HFF-Myc (cell line): ENCODE measurements at places on chromosomes 6 and 20.

DNA sequence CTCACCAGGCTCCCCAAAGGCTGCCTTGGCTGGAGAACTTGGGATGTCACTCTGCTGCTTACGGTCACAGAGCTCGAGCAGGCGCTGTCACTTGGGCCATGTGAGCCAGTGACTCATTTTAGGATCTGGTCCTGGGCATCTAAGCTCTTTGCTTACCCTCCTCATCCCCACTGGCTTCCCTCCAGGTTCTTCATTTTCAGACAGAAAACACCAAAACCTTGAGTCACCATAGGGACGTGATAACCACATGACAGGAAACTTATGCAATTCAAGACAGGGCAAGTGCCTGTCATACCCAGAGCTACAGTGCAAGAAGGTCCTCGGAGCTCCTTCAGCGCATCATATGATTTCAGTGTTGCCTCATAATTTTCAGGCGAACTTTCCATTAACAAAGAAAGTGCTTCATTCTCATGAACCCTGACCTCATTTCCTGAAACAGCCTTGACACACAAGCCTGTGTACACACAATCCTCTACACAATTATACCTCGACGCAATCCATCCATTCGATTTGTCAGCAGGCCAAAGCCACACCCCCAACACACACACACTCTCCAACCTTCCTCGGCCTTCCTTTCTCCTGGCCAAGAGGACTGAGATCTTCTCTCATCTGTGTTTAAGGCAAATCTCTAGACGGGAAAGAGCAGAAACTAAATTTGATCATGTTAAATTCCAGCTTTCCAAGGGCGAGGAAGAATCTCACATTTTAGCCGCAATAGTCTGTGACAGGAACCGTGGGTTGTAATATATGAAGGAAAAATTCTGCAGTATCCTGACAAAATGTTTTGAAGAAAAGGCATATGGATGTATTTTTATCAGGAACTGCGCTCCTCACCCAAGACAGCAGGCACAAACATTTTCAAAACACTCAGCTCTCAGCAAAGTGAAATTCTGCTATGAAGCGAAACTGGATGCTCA is 25.3 kb downstream of the TBC1D7 start:
- DNase-seq: peak; percentile 92

DNA sequence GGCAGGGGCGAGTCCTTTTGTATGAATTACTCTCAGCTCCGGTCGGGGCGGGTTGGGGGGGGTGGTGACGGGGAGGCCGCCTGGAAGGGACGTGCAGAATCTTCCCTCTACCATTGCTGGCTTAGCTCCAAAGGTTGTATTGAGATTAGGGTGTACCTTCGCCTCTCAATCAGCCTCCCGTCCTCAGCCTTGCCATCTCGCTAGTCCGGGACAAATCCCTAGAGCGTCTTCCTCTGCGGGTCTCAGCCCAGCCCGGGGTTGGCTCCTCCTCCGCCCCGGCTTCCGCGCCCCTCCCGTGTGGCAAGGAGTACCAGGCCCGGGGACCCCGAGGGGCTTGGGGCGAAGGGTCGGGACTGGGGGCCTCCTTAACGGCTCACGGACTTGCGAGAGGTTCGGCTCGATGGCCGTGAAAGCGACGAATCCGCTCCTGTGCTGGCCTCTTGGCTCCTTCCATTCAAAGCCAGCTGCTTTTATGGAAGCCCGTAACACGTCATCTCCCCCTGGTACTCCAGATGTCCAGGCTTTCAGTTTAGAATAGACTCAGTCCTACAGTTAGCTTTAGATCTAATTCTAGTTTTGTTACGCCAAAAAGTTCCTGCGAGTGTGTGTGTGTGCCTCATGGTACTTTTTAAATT is 636 bp upstream of the EEF1A1 start:
- no peak for DNase-seq

DNA sequence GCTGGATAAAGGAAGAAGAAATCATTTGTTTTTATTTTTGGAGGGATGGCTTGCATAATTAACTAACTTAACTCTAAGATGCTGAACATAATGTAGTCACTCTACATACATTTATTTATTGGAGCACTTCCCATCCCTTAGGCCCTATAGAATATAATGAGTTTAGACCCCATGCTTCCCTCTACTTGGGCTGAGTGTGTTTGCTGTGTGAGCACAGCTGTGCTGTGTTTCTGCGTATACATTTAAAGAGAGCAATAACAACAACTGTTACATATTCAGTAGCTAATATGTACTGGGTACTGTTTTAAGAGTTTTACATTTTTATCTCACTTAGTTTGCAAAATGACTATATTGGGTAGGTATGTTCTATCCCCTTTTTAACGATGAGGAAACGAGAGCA is 736.6 kb upstream of the NRSN1 start:
- no peak for DNase-seq

- no peak for DNase-seq
Measured at GRCh38 chr20:58699623-58700107, 7.1 kb downstream of the NPEPL1 start.

DNA sequence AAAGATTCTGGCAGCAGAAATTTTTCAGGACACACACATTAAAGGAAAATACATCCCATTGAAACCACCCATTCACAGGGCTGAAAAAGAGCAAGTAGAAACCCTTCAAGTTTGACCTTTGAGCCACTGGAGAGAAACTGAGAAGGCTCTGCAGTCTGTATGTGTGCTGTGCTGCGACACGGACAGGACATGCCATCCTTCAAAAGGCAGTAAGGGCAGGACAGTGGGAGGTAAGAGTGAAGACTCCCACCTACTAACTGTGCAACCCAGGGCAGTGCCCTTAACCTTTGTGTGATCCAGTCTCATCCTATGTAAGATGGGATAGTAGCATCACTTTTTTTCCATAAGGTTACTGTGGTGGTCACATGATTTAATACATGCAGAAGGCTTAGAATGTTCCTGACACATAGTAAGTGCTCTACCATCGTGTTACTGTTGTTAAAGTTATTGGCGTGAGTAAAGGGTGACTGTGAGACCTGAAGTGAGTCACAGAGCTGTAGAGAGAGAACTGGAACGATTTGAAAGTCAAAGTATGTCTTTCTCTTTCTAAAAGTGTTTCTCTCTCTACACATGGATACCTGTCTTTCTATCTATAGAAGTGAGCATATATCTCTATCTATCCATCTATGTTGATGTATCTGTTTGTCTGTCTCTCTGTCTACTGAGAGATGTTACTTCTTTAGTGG is 153.7 kb upstream of the OLIG3 start:
- DNase-seq: no peak

- DNase-seq: no peak
Measured at GRCh38 chr20:20233041-20233514, 134.8 kb upstream of the INSM1 start.

DNA sequence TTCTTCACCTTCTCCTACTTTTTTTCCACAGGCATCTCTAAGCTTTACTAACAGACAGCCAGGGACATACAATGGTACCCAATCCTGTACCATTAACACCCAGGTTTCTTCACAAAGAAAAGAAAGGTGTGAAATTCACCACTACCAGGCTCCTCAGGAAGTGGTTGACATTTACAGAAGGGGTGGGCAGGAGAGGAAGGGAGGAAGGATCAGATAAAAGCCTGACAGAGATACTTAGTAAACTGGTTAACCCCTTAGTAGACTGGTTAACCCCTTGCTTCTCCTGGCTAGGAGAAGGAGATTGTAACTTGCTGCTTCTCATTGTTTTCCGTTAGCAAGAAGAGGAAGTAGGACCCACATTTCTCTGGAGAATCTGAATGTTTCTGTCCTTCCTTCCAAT is 7.2 kb downstream of the SAMD3 start:
- no peak for DNase-seq

DNA sequence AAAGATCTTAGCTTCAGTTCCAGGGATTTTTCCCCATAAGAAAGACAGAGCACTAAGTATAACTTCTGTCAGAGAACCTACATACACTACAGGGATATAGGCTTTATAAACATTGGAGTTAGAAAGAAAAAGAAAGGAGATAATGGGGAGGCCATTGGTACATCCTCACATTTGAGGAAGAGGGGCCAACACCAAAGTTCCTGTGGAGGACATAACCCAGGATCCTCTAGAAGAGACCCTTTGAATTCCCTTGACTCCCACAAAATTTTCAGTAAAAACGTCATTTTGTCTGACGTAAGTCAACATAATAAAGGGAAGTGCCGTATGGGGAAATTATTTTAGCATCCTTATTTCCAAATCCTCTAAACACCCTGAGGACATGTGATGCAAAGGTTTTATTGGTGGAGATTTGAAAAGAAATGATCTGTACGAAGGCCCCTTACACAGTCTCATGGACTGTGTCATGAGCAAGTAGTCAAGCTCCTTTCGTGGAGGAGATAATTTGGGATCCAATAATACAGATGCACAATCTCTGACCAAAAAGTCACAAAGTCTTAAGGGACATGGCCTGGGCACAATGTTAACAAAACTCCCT is 33.2 kb downstream of the HLA-DRA start:
- DNase-seq: no peak

DNA sequence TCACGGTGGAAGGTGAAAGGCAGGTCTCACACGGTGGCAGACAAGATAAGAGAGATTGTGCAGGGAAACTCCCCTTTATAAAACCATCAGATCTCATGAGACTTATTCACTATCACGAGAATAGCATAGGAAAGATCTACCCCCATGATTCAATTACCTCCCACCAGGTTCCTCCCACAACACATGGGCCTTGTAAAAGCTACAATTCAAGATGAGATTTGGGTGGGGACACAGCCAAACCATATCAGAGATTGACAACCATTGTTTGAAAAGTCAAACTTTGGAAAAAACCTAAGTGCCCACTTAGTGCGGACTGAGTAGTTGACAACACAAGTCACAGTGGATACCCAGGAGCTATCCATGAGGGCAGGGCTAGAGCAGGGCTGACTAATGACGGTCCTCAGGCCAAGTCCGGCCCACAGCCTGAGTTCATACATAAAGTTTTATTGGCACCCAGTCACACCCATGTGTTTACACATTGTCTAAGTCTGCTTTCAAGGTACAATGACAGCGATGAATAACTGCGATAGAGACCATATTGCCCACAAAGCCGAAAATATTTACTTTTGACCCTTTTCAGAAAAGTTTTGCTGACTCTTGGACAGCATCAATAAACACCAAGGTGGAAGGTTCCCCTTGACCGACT is 33.8 kb upstream of the PMEPA1 start:
- no peak for DNase-seq

GRCh38 chr20:2742431-2742830 is 49.9 kb downstream of the EBF4 start:
- no peak for DNase-seq

DNA sequence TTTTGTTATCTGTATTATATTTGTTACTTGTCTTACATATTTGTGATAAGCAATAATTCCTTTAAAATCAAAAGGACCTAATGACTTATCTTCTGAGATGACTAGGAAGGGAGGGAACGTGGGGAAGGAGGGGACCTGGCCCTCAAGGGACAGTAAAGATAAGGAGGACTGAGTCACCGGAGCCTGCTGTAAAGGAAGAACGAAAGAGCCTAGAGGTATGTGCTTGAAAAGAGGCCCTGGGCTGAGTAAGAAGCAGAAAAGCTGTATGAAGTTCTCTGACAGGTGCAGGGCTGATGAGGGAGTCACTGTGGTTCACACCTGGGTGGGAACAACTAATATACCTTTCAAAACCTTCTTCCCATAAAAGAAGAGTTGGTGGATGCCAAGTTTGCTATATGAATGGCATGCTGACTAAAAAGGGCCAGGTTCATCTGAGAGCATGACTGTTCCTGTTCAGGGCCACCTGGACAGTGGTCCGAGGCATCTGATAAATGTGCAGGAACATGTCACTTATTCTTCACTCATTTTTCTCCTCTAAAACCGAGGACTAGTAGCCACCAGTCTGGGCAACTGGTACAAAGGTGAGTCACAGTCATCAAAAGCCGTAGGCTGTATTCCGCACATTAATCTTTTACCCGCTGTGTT is 111.3 kb downstream of the TNFAIP3 start:
- DNase-seq: no peak

DNA sequence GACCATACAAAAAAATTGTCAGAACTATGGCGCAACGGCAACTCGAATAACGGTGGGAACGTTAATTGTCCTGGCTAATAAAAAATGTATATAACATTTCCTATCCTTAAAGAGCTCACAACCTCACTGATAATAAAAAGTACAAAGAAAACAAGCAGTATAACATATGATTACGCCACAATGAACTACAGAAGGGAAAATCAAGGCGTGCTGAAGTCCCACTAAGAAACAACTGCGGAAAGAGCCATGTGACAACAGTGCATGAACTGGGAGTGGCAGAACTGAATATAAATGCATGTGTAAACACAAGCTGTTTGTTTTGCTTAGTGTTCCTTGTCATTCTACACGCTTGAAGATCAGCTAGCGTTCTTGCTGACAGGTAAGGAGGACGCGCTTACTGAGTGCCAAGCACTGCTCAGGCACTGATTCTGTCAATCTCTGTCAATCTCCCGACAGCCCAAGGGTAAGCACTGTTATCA is 466 bp upstream of the PSMB1 start:
- DNase-seq: peak; percentile 15

DNA sequence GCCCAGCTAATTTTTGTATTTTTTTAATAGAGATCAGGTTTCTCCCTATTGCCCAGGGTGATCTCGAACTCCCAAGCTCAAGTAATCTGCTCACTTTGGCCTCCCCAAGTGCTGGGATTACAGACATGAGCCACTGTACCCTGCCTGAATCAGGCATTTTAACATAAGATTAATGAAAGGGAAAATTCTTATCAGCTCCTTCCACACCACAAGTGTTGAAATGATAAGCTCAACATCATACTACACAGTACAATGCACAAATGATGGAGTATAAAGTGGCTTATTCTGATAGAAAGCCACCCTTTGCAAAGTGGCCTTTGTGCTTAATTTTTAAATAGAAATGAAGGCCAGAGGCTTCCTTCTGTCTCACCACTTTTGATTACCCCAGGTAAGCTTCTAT is 71.3 kb upstream of the MCHR2 start:
- DNase-seq: no peak

- DNase-seq: no peak
Measured at GRCh38 chr6:63094947-63095346, 116.3 kb upstream of the FKBP1C start.

GRCh38 chr6:170447561-170447930 is 105.6 kb downstream of the PSMB1 start:
- no peak for DNase-seq

DNA sequence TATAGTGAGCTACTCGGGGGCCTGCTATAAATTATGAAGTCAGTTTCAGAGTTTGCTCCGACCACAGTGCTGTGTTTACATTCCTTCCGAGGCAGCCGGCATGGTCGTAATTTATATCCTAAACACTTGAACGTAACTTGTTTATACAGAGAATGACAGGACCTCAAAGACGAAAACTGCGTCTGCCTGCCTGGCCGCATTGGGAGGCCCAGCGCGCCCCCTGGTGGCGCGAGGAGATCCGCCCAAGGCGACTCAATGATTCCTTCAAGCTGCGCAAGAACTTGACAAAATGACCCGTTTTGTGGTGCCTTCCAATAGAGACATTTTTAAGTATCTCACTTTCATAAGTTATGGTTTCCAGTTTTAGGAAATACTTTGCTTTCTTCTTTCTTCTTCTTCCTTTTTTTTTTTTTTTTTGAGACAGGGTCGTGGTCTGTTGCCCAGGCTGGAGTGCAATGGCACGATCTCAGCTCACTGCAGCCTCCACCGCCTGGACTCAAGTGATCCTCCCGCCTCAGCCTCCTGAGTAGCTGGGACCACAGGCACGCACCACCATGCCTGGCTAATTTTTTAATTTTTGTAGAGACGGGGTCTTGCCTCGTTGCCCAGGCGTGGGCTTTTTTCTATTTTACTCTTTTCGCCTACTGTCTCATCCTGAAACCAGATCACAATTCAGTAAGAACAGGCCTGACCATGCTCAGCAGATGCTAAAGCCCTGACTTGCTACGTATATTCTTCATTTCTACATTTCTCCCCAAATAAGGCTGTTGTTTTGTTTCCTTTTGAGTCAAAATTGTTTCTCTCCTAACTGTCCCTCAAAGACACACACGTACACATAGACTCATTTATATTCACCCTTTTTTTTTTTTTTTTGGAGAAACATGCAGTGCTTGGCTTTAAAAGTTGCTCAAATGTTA is 7.8 kb downstream of the FOXF2 start:
- peak; percentile 88 for DNase-seq
